ENCODE measurements at places on chromosomes 5 and 9.

GRCh38 chr9:129052592-129052991 is 16.2 kb downstream of the MIGA2 start:
- DNase-seq: peak; percentile 67

- DNase-seq: peak; percentile 88
These were observed 74.2 kb downstream of the SHB start for GRCh38 chr9:37994639-37995347.

- DNase-seq: no peak
These were observed 41.5 kb downstream of the PIP5K1B start for GRCh38 chr9:68746525-68746924.

- no peak for DNase-seq
These were observed 18.0 kb upstream of the SH3RF2 start for GRCh38 chr5:145918397-145918796.

DNA sequence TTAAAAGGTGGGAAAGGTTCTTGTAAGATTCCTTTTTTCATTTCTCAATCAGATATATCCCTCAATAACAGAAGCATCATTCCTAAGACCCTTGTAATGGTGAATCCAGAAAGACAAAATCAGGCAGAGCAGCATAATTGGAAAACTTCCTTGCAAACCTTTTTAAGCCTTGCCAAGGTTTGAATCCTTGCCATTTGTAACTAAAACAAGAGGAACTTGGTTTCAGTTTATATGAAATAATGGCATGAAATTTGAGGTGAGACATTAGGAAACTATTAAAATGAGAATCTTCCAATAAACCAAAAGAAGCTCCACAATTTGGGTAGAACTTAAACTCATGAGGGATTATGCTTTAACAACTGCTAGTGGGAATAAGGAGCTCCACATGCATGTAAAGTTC is 384.7 kb upstream of the SMC2 start:
- DNase-seq: no peak

GRCh38 chr9:90774682-90775081 is 26.9 kb upstream of the SYK start:
- no peak for DNase-seq

DNA sequence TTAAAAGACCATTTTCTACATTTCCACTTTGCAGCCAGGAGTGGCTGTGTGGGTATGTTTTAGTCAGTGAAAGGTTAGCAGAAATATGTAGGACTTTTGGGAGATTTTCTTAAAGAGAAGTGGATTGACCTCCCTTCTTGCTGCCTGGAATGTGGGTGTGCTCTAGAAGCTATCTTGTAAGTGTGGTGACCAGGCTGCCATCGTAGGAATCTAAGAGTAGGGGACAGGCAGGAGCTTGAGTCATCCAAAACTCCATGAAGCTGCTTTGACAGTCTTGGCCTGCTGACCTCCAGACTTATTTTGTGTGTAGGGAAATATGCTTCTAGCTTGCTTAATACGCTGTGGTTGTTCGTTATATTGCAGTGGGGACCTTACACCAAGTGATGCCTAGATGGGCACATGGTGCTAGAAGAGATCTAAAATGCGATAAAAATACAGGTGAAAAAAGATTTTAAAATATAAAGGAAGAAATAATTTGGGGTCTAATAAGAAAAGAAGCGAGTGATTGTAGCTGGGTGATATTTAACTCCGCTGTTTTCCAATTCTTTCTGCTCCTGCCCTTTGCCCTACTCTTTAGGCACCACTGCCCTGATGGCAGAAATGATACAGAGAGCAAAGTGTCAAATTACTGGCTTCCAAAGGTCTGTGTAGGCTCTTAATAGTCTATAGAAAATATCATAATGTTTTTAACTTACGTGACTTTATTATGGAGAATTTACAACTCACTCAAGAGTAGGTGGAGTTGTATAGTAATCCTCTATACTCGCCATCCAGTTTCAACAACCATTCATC is 298.2 kb upstream of the ZNF608 start:
- no peak for DNase-seq

DNA sequence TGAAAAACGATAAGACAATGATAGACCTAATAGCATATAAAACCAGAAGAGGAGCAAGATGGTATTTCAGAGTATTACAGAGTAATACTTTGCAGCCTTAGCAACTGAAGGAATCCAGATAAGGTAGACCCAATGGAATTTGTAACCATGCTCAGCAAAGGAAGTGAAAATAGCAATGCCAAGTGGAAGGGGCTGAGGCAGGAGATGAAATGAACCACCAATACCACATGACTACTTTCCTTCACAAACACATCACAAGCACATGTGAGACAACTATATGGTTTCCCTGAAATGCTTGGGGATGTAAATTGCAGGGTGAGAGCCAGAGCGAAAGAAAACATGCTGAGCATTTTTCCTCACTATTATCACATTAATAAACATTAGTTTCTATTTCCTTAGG is 79.8 kb upstream of the MELK start:
- DNase-seq: no peak

DNA sequence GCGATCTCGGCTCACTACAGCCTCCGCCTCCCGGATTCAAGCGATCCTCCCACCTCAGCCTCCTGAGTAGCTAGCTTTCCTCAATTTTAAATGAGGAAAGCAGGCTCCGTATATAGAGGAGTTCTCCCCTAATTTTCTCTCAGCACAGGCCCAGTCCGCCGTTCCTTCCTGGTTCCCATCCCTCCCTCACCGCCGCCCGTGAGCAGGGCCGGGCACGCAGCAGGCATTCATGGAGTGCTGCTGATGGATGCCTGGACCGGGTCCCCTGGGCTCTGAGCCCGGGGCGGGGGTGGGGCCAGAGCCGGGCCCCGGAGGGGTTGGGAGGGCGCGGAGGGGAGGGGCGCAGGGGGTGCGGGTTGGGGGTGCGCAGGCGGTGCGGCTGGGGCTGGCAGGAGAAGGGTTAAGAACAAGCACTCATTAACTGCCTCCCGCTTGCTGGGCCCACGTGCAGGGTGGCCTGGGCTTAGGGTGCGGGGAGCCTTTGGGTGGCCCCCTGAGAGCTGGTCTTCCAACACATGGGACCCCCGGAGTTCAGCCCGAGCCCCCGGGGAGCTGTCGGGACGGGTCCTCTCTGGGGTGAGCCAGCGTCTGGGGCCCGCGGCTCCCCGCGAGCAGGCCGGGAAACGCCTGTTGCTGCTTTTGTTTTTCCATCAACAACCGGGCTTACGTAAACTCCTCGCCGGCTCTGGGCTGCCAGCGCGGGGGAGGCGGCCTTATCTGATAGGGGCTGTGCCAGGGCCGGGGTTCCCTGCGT is 33.7 kb downstream of the LHX2 start:
- DNase-seq: no peak
